Neuronal stem cell (in vitro differentiated cells): ENCODE measurements at places on chromosomes 7 and 10.

DNA sequence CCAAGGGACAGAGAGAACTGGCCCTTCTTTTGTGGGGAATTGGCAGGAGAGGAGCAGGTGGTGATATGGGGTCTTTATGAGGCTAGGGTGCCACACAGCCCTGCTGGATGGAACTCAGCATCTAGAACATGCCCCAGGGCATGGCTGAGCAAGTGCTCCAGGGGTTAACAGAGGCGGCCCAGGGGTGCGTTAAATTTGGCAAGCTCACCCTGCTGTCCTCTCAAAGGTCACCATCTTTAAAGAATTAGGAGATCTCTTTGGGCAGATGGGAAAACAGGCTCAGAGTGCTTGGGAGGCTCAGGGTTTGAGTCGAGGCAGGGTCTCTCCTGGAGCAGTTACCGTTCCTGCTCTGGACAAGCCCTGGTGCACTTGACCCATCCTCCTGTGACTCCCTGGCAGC, 21.4 kb upstream of the UNC5B start:
- DNase-seq, result no peak

DNA sequence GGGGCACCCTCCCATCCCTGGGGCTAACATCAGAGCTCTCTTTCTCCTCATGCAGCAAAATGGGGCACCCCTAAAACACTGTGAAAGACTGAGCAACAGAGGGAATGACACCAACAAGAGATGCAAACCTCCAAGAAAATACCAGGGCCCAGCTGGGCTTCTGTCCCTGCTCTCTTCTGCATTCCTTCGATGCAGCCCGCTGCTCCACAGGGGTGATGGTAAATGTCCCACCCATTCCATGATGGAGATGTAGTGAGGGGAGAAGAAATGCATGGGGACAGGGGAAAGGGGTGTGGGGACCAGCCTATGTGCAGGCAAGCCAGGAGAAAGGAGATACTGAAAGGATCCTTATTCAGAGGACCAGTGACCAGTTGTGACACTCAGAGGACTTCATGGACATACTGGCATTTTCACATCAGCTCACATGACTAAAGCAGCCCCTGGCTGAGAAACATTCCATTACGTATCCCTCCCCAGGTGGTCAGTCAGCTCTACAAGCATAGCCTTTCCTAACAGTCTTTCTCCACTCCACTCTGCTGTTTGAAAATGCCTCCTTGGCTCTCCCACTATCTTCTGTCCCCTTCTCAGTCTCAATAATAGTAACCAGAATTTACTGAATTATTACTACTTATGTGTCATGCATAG, 13.3 kb downstream of the SORBS1 start:
- DNase-seq, result no peak

- no peak for DNase-seq
Measured at GRCh38 chr10:132164761-132165278, 21.9 kb upstream of the DPYSL4 start.

DNA sequence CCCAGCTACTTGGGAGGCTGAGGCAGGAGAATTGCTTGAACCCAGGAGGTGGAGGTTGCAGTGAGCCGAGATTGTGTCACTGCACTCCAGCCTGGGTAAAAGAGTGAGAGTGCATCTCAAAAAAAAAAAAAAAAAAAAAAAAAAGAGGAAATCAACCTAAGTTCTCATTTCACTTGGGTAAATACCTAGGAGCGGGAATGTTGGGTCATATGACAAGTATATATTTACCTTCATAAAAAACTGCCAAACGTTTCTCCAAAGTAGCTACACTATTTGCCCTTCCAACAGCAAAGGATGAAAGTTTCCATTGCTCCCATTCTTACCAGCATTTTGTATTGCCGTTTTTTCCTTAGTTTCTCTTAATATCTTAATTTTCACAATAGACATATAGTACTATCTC, 9.8 kb downstream of the P4HA1 start:
- no peak for DNase-seq

DNA sequence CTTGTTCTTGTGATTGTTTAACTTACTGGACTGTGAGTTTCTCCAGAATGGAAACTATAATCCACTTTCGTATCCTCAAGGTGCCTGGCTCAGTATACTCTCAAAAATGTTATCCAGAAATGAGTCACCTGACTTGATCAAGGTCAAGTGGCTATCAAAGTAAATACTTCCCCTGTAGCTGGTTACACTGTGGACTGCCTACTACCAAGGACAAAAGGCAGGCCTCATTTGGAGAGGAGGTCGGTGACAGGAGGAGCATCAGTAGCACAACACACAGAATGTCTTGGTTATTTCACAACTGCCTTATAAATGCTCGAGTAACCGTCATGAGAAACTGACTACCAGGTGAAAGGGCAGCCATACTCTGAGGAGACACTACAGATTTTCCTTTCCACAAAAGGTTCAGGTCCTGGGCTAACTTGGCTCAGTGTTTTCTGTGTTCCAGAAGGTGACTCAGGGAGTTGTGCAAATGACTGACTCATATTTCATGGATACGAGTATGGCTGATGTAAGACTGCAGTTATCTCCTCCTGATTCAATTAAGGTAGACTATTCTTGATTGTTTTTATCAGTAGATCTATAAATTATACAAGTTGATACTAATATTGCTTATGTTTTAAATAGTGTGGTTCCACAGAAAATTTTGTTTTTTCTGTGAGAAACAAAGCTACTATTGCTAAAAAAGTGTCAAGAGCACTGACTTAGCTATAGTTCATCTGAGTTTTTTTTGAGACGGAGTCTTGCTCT, 4.2 kb upstream of the CCNY start:
- no peak for DNase-seq

DNA sequence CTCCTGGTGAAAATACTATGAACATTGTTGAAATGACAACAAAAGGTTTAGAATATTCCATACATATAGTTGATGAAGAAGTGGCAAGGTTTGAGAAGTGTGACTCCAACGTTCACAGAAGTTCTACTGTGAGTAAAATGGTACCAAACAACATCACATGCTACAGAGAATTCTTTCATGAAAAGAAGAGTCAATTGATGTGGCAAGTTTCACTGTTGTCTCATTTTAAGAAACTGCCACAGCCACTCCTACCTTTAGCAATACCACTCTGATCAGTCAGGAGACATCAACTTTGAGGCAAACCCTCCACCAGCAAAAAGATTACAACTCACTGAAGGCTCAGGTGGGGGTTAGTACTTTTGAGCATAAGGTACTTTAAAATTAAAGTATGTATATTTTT, 693.3 kb downstream of the GRID1 start:
- no peak for DNase-seq

DNA sequence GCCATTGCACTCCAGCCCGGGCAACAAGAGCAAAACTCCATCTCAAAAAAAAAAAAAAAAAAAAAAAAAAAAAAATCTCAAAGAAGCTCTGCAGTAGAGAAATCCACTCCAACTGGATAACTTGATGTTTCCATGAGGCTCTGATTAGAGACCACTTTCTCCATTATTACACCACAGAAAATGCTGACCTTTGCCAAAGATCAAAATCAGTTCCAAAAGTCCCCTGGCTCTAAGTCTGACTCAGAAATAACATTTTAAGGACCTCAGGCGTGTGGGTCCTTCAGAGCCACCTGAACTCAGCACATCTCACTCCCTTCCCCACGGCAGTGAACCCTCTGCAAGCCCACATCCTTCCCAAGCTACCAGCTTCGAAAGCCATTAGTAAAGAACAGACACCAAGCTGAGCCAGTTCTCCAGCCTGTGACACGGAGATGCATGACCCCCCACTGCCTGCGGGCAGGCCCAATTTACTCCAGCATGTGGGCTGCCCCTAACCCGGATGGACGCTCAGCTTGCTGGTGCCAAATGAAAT, 13.8 kb upstream of the TMEM120A start:
- no peak for DNase-seq

- no peak for DNase-seq
Measured at GRCh38 chr10:2926918-2927660, 140.3 kb upstream of the PFKP start.

- DNase-seq, result no peak
Measured at GRCh38 chr10:99976886-99977665, 32.7 kb downstream of the DNMBP start.

DNA sequence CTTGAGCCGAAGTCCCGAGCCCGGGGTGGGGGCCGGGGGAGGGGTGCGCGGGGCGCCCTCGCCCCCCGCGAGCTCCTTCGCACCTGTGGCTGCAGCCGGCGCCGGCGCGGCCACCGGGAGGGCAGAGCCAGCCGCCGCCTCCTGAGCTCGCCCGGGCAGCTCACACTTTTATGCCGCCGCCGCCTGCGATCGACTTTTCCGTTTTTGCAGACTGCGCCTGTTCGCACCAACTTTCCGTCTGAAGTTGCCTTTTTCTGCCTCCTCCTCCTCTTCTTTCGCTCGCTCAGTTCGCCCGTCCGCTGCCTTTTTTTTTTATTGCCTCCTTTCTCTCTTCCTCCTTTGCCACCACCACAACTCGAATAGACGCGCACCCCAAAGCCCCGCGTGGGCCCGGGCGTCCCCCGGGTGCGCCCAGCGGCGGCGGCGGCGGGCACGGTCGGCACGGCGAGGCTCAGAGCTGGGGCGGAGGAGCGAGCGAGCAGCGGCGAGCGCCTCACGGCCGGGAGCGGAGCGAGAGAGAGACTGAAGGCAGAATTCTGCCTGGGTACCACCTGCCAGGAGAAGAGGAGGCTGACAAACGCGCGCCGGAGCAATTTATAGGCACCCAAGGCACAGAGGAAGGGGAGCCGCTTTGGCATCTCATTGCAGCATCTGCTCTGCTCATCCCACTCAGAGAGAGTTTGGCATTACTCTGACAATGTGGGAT, at the start of gene C1QL3:
Gene C1QL3 (minus strand): TSS at position 569 of the 706 bp plus-strand sequence. CDS start 814 bp downstream, outside the sequence.
- DNase-seq, result no peak

DNA sequence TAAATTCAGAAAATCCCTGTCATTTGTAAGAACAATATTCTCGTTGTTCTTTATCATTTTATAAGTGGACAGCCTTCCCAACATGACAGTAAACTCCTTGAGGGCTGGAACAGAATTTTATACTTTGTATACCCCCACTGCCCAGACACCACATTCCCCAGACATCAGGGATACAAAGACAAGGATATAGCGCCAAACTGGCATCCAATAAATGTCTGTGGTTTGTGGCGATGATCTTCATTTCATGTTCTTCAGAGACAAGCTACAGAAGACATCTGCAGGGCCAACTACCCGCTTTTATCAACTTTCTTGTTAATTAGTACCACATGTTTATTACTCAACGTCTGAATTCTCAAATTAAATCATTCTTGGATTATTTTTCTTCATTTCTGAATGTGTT, 155.9 kb downstream of the ATE1 start:
- no peak for DNase-seq

- DNase-seq, result no peak
Measured at GRCh38 chr7:92808006-92808405, 28.4 kb downstream of the CDK6 start.

DNA sequence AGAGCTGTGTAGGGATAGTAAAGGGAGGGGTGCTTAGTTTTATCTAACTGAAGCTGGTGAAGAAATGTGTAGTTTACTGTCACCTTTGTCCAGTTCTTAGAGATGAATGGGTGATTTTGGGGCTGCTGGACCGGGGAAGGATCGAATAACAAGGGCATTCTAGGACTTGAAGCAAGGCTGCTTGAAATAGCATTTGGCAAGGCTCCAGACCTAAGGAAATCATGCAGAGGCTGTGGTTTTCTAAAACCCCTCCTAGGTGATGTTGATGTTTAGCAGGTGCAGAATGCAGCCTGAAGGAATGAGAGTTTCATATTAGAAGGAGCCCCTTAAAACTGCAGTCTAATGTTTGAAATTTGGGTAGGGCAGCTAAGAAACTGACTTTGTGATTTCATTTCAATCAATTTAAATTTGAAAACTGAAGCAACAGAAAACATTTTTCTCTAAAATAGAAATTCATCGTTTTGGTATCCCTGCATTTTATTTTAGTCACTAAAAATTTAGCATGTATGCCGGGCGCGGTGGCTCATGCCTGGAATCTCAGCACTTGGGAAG, 68.5 kb downstream of the TET1 start:
- no peak for DNase-seq

GRCh38 chr10:25614652-25615051, 319.4 kb upstream of the MYO3A start:
- no peak for DNase-seq

DNA sequence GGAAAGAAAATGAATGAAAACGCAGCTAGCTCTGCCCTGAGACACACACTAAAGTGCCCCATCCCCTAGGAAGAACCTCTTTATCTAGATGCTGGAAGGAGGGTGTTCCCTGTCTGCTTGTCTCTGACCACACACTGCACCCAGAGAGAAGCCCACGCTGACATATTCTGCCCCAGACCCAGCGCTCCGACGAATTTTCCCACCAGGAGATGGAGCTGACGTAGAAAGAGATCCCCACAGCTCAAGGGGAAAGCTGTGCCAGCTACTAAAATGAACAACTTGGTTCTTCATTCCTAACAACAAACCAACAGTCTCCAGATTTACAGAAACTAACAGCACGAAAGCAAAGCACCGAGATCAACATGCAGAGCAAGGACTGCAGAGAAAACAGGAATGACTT, 73.3 kb downstream of the KIAA1549 start:
- DNase-seq, result no peak

DNA sequence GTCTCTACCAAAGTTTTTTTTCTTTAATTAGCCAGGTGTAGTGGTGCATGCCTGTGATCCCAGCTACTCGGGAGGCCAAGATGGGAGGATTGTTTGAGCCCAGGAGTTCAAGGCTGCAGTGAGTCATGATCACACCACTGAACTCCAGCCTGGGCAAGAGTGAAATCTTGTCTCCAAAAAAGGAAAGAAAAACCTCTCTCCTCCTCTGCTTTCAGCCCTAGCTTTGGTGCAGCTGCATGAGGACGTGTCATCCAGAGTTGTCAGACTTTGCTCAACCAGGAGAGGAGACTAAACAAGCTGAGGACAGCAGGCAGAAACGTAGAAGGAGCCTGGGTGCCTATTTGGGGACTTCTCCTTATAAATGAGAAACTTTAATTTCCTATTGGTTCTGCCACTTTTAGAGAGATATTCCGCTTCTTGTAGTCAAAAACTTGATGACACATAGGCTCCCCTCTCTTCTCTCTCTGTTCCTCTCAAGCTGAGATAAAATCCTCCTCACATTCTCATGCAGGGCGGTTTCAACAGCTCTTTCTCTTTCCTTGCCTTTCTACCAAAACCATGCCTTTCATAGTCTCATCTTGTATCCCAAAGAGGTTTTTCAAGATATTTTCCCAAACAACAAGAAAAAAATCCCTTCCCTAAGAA, 205.4 kb downstream of the ARHGAP12 start:
- DNase-seq, result no peak

- DNase-seq, result no peak
Measured at GRCh38 chr7:27109466-27110185, 7.1 kb upstream of the HOXA2 start.
